ENCODE measurements at places on chromosomes 11 and 22. TPM values are rescaled to one million over a fixed set of nuclear protein-coding genes. Genes with fewer than 3 reads are reported as not detected.

OR52E2 gene
- total RNA-seq = not detected

LRP5 gene
- 34.4 TPM for total RNA-seq

CCDC73 gene
- total RNA-seq = 0.03 TPM

TSSK2 gene
- total RNA-seq = not detected

DNA sequence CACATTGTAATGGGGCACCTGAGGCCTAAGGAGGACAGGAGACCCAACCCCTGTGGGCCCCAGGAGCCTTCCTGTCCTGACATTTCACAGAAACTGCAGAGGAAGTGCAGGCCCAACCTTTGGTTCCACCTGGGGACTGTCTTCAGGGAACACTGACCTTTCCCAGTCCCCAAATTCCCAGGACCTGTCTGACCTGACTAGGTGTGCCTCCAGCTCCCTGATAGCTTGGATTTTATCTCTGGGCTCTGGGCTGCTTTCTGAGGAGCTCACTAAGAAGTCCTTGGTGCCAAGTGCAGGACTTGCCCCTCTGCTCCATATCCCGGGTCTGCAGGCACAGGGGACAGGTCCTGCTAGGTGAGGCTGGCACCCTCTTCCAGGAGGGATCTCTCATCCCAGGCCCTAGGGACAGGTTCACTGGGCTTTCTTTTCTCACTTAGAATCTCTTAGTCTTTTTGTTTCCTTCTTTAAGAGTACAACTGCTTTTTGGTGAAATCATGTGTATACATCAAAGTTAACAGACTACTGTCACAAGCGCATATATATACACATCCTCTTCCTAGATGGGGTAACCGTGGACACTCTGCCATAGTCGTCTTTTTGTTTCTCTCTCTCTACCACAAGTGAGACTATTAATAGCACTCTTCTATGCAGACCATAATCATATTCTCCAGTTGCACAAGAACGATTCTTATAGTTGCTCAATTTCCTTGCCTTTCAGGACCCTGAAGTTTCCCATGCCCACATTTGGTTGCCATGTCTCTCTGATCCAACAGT is 72.0 kb upstream of the IGLL5 start:
- DNase-seq = no peak

GRCh38 chr11:71183878-71184277 is 68.5 kb downstream of the SHANK2 start:
- no peak for DNase-seq

Data from hepatocyte (in vitro differentiated cells).